ENCODE measurements at places on chromosomes 7 and 10.
A peak's percentile ranks its signal among the peaks of the same experiment; 100 is the strongest.

GRCh38 chr10:6269953-6270867, 67.5 kb downstream of the PFKFB3 start:
- DNase-seq: no peak

- peak; percentile 24 for DNase-seq
Observed at GRCh38 chr10:125084614-125085257, 75.6 kb downstream of the CTBP2 start.

- no peak for DNase-seq
Observed at GRCh38 chr10:95125582-95125981, 56.3 kb upstream of the CYP2C8 start.

DNA sequence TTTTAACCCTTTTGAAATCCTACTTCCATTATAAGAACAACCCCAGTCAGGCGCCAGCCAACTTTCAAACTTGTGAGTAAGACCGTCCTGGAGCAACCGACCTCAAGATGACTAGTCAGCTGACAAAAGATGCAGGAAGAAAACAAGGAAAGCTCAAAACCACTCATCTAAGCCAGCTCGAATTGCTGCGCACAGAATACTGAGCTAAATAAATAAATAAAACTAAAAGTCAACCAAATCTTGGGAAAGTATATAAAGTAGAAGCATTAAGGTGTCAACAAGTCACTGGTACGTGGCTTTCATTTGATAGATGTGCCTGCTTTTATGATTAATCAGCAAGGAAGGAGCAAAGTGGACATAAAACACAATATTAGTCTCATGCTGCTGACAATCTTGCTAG, 1269.8 kb downstream of the XPNPEP1 start:
- no peak for DNase-seq

DNA sequence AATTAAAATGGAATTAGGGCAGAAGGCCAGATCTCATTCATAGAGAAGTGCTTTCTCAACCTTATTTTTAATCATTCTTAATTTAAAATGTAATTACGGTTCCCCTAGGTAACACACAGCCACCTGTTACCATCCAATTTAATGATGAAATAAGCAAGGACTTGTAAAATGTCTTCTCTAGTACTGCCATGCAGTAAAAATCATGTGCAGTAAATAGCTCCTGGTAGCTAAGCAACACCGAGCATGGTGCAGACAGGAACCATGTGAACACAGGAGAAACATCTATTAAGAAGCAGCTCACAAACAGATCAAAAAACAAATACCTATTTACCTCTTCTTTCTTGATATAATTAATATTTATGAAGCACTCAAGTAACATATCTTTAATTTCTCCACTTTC, 15.1 kb downstream of the NCAPG2 start:
- DNase-seq: no peak

- no peak for DNase-seq
Observed at GRCh38 chr10:30500963-30501504, 67.0 kb downstream of the MAP3K8 start.

GRCh38 chr10:48788554-48788953, 103.9 kb downstream of the WDFY4 start:
- no peak for DNase-seq

DNA sequence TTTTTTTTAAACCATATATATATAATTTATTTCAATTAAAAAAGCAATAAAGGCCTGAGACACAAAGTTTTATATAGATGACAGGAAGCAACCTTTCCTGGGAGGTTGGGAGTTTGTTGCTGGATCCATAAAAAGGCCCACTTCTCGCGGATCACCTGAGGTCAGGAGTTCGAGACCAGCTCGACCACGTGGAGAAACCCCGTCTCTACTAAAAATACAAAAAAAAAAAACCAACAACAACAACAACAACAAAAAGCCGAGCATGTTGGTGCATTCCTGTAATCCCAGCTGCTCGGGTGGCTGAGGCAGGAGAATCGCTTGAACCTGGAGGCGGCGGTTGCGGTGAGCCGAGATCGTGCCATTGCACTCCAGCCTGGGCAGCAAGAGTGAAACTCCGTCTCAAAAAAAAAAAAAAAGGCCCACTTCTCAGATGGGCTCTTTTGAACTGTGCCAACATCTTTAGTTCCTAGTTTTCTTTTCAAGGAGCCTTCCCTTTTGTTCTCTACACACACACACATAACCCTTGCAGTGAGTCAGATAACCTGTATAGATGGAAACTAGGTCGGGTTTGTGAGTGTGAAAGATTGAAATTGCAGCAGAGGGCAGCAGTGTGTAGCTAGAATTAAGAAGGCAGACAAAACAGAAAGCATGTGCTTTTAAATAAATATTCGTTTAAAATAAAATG, 1.2 kb upstream of the SMNDC1 start:
- peak; percentile 83 for DNase-seq

DNA sequence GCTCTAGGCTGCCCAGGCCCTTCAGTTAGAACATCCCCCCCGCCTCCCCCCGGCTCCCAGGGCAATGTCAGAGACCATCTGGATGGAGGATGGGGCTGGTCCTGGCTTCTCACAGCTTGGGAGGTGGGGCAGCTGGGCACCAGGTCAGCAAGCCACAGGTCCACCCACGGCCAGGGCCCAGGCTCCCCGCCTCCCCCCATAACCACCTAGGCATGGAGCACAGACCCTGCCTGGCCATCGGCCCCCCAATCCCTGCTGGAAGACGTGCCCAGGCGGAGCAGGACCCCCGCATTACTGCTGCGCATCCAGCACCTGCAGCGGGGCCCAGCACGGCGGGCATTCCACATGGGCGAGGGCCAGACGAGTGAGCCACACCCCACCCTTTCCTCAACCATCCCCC, 169.6 kb downstream of the ELFN1 start:
- no peak for DNase-seq

DNA sequence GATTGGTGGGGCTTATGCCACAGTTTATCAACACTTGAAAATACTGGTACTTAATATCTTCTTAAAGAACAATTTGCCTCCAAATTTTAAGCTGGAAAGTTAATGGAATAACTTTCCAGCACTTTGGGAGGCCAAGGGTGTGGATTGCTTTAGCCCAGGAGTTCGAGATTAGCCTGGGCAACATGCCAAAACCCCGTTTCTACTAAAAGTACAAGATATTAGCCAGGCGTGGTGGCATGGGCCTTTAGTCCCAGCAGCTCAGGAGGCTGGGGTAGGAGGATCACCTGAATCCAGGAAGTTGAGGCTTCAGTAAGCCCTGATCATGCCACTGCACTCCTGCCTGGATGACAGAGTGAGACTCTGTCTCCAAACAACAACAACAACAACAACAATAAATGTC, 56.0 kb downstream of the PRF1 start:
- DNase-seq: no peak

DNA sequence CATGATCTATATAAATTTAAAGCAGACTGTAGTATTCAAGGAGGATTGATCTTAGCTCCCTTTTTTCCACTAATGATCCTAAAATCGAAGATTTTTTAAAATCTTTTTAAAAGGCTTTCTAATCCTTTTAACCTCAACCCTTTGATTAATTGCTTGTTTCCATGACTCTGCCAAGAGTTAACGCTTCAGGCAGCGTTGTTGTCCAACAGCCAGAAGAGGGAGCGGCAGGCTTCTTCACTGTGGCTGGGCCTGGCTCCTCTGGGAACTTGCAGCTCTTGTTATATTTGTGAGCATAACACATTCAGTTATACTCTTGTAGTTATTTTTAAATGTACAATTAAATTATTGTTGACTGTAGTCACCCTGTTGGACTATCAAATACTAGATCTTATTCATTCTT, 26.3 kb downstream of the CRCP start:
- peak; percentile 26 for DNase-seq

DNA sequence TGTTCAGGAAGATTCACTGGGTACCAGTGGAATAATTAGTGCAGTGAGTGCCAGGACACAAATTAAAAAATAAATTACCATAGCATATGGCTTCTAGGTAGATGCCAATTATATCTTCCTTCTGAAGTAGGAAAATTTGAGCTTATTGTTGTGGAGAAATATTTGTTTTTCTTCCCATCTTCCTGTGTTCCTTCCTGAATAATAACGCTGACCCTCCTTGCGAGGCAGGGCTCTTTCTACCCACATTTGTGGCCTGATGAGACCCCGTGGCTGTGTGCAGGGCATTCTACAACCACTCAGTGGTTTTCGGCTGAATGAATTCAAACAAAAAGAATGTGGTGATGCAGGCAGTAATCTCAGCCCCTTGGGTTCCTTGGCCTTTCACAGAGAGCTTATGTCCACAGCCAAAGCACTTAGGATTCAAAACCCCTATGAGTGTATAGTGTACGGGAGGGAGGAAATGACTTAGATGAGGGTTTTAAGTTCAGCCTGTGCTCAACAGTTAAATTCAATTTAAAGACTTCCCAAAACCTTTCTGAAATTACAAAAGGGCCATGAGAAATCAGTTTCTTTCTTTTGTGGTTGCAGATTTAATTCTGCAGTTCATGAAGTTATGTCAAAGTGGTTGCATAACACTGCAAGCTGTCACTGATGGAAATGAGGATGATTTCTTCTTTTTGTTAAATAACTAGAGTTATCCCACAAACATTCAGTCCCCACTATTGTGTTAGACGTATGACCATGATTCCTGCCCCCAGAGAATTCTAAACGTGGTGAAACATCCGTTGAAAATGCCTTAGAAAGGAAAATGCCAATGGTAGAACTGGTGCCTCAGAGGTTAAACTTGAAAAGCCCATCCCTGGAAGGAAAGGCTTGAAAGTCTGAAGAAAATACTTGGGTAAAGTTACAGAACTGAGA, 255.3 kb downstream of the FZD1 start:
- DNase-seq: no peak

Data from RWPE1 (cell line).